ENCODE measurements at places on chromosomes 13 and 19. TPM values are rescaled to one million over a fixed set of nuclear protein-coding genes. Genes with fewer than 3 reads are reported as not detected.

GRCh38 chr19:46283771-46284170 is 13.1 kb upstream of the HIF3A start:
- ATAC-seq = no peak

The HSH2D gene
- total RNA-seq = 32.7 TPM

The GPR183 gene
- 95.1 TPM for total RNA-seq

The CEACAM8 gene
- not detected for total RNA-seq

DNA sequence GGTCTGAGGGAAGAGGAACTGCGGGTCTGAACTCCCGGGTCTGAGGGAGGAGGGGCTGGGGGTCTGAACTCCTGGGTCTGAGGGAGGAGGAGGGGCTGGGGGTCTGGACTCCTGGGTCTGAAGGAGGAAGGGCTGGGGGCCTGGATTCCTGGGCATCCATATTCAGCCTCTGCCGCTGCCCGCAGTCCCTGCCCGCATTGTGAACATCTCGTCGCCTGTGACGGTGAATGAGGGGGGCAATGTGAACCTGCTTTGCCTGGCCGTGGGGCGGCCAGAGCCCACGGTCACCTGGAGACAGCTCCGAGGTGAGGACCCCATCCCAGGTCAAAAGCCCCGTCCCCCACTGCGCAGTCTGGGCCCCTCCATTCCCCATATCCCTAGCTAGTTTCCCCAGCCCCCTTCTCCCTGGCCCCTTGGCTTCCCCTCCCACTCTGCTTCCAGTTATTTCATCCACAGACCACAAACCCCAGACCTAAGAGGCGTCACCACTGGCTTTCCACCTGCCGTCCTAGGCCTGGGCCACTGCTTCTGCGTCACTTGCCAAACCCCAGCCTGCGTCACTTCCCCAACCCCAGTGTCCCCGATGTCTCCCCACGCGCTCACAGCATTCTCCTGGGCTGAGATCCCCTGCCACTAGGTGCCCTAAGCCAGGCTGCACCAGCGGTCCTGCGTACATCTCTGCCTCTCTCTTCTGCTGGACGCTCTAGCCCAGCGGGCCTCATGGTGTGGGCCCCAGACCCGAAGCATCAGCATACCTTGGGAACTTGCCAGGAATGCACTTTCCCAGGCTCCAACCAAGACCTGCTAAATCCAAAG is 13.9 kb downstream of the IGLON5 start:
- peak; percentile 44 for ATAC-seq

DNA sequence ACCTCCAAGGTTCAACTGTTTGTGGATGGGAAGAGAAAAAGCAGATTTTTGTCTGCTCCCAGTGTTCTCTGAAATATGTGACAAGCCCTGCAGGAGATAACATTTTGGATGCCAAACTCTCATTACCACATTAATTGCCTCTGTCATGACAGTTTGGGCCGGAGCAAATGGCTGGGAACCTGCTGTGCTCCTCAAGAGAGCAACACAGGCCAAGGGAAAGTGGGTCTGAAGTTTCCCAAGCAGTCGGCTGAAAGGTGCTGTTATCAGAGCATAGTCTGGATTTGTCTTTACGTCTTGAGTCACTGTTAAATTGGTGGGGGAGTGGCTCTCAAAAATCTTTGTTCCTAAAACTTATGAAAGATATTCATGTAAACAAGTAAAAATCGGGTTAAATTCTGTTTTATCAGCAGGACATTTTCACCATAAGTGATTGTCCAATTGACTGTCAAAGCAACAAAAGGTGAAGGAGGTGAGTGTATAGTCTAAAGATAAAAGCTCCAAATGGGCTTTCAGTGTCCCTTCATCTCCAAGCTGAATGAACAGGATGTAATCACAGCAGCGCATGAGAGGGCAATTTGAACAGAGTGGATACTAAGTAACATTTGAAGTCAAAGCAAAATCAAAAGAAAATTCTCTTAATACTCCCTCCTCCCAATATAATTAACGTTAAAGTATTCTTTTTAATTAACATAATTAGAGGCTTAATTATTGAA is 844.8 kb downstream of the PCDH17 start:
- no peak for ATAC-seq

DNA sequence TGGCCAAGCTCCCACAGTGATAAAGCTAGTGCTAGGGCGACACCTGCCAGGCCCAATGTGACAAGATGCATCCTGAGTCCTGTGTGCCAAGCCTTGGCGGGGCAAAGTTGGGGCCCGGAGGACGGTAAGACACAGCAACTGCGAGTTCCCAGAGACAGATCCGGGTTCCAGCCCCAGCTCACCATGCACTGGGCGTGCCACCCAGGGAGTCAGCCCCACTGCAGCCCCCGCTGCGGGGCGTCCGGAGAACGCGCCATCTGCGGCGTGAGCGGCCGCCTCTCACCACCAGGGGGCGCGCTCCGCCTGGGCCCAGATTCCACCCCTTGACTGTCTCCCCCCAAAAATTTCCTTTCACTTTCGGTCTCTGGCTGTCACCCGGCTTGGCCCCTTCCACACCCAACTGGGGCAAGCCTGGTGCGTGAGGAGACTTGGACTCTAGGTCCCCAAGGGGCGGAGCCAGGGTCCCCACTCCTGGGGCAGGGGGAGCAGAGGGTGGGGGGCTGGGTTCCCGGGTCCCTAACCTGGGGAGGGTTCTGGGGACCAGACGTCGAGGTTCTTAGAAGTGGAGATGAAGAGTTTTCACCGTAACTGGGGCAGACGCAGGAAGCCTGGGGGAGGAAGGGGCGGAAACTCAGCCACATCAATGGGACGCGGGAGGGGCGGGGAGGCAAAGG is at the start of gene FLT3LG:
TSS of gene FLT3LG (plus strand) at position 348 of the 674 bp plus-strand sequence. CDS start 425 bp downstream, outside the sequence.
- peak; percentile 52 for ATAC-seq

- ATAC-seq = no peak
Measured at GRCh38 chr13:49560270-49561061, 24.9 kb downstream of the RCBTB1 start.

The IGFL4 gene
- not detected for total RNA-seq

DNA sequence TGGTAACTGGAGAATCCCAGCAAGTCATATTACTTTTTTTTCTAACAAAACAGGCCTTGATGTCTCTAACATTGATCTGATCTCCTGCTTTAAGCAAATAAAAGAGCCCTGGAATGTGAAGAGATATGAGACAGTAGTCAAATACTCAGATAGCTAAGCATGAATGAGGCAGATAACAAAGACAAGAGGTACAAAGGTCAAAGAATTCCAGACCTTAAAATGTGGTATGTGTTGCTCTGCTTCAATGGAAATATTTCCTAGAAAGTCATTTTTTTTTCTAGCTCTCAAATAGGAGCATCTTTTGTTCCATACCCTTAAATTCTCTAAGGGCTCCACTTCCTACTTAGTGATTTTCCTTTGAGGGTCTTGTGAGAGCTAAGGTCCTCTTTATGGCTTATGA is 54.6 kb downstream of the ZNF254 start:
- ATAC-seq = no peak

The LRRC8E gene
- total RNA-seq = not detected

The ANKRD24 gene
- total RNA-seq = 1.2 TPM

The ZNF880 gene
- 5.7 TPM for total RNA-seq

DNA sequence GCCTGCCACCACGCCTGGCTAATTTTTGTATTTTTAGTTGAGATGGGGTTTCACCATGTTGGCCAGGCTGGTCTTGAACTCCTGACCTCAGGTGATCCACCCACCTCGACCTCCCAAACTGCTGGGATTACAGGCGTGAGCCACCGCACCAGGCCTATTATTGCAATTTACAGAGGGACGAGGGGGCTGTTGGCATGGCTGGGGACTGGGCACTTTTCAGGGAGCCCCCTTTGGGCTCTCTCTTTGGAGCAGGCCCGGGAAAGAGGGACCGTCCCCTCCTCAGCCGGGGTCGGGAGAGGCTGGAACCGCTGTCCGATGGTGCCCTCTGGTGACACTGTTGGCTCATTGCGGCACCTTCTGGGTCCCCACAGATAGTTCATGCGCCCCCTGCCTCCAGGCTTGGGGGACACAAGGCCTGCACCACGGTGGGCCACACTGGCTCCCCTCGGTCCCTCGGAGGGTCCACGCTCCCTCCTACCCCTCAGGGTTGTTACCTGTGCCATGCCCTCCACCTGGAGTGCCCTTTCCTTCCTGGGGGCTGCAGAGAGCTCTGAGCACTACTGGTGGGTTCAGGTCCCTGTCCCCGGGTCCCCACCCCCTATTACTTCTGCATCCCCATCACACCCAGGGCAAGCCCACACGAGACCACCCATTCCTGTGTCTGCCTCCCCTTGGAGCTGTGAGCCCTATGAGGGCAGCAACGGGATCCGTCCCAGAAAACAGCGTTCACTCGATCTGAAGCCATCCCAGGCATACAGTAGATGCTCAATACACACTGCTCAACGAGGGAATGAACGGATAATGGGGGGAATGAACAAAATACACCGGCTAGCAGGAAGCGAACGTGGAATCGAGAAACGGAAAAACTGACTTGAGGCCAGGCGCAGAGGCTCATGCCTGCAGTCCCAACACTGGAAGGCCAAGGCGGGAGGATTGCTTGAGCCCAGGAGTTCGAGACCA is 12.5 kb downstream of the FEM1A start:
- ATAC-seq = peak; percentile 82

DNA sequence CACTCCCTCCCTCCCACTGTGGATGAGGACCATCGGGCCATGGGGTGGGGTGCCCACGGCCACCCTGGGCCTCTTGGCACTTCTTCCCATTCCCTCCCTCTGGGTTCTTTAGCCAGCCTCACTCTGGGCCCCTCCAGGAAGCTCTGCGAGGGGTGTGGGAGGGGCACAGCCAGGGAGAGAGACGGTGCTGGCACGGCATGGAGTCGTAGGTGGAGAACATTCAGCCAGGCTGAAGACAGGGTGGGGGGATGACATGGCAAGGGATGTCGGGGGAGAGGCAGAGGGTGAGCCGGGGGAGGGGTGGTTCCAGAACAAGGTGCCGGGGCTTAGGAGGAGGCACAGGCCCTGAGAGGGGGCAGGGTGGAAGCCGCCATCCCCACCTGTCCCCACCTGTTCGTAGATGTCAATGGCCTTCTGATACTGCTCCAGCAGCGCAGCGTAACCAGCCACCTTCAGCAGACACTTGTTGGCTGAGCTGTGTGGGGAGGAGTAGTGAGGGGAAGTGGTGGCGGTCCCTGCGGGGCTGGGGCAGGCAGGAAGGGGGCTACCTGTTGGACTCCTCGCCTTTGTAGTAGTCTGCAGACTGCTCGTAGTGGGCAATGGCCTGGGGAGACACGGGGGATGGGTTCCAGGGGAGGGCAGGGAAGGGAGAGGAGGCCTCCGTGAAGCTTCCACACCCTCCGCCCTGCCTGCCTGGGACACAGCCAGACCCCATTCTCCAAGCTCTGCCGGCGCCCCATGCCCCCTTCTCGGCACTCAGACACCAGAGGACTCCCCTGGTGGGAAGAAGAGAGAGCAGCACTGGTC is 8.8 kb upstream of the KPTN start:
- ATAC-seq = no peak

- ATAC-seq = no peak
Measured at GRCh38 chr13:106177146-106177545, 358.3 kb downstream of the EFNB2 start.

GRCh38 chr13:57672168-57672567 is 40.6 kb downstream of the PCDH17 start:
- ATAC-seq = no peak

The STARD13 gene
- 1.1 TPM for total RNA-seq

- ATAC-seq = no peak
Measured at GRCh38 chr13:24747248-24748060, 16.5 kb upstream of the RNF17 start.

DNA sequence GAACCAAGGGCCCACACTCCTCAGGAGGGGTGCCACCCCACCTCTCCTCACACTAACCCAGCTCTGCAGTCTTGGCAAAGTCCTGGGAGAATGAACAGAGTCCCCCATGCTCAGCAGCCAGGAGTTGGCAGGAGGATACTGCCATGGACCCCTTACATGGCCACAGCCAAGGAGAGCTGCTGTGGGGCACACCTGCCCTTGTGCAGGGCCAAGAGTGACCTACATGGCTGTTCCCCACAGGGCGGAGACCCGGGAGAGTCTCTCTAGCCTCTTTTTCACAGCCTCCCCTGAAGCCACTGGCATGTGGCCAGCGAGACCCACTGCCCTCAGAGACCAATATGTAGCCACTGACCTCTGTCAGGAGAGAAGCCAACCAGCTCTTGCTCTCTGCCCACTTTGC is 45.9 kb upstream of the VSTM2B start:
- ATAC-seq = no peak

The FCHO1 gene
- 64.0 TPM for total RNA-seq

GRCh38 chr19:46661735-46662592 is 982 bp upstream of the DACT3 start:
- ATAC-seq = peak; percentile 57

GRCh38 chr13:68666774-68667397 is 1436.8 kb upstream of the PCDH9 start:
- no peak for ATAC-seq

- ATAC-seq = no peak
Measured at GRCh38 chr13:100022798-100023197, 41.2 kb downstream of the ZIC2 start.

GRCh38 chr19:4057931-4058692 is 8.6 kb downstream of the ZBTB7A start:
- ATAC-seq = peak; percentile 74

The MYADM gene
- total RNA-seq = 72.8 TPM

DNA sequence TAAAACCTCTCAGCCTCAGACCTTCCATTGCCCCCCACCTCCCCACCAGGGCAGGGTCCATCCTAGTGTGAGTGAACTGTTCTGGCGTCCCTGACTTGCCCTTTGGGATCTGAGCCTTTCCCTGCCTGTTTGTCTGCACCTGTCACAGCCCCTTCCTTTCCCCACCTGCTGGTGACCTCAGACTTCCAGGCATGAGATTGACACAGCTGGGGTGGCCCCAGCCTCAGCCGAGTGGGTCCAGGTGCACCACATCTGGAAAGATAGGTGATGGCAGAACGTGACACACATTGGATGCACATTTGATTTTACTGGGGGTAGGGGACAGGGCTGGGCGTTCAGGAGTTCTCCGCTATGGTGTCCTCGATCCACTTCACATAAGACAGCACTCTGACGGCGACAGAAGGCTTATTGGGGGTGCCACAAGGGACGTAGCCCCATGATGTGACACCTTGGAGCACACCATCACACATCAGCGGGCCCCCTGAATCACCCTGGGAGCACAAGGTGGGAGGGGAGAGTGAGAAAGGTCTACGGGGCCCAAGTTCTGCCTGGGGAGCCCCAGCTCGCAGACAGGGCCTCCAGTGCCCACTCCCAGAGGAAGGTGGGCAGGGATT is 4.6 kb downstream of the KLK1 start:
- no peak for ATAC-seq

The FPR3 gene
- not detected for total RNA-seq

Measured in activated T-helper 17 cell treated with anti-CD3 and anti-CD28 coated beads, Interleukin-2, amount 50 U/mL, for 72 hours (primary cell).